Activated CD8-positive, alpha-beta T cell treated with anti-CD3 and anti-CD28 coated beads, Interleukin-2, amount 10 ng/mL, durations not matched to agents 7 days and 5 days (primary cell): ENCODE measurements at places on chromosomes 1 and 21. TPM values are rescaled to one million over a fixed set of nuclear protein-coding genes. Genes with fewer than 3 reads are reported as not detected.
A peak's percentile ranks its signal among the peaks of the same experiment; 100 is the strongest.

Gene KCNK1
- not detected for total RNA-seq

Gene PGBD2
- 6.3 TPM for total RNA-seq

Gene OR10Z1
- total RNA-seq, result not detected

DNA sequence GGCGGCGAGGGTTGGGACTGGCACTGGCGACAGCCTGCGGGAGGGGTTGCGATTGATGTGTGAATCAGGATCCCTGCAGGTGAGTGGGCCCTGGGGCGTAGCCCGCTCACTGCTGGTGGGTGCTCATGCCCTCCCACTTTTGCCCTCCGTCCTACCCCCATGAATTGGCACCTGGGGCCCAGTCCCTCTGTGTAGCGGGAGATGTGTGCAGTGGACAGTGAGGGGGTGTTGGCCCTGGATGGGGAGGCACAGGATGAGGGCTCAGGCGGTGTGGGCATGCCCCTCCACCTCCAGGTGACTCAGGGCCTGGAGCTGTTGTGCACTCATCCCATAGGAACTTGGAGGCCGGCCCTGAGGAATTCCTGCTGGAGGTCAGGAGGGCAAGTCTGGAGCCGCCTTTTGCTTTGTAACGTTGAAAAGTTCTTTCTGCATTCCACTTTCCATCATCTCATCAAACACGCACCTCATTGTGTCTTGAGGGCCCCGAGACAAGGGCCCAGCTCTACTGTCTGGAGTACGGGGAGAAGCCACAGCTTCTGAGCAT, 3.0 kb downstream of the PEAR1 start:
- no peak for DNase-seq

GRCh38 chr1:176932114-176933104, 232.1 kb downstream of the ASTN1 start:
- DNase-seq, result no peak

DNA sequence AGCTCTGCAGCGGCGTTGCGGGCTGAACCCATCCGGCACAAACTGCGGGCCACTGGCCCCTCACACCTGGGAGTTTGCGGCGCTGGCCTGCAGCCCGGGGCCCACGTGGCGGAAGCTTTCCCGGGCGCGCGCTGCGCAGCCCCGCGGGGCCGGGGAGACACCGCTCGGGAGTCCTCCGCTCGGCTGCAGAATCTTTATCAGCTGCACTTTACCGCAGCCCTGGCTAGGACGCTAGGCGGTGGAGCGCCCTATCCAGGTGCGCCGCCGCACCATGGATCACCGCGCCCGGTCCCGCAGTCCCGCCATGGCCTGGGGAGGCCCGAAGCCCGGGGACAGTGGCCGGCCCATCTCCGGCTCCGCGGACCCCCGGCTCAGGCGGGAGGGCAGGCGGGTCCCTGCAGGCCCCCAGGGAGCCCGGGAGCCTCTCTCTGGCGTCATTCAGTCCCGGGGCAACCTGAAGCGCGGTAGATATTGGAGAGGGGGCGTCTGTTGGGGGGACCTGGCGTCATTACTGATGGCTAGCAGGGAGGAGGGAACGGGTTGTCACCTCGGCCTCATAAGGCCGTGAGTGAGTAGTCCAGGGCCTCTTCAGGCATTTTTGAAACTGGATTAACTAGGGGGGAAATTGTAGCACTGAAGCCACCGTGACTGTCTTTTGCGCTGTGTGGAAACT, 5.7 kb upstream of the OLIG2 start:
- DNase-seq, result no peak

DNA sequence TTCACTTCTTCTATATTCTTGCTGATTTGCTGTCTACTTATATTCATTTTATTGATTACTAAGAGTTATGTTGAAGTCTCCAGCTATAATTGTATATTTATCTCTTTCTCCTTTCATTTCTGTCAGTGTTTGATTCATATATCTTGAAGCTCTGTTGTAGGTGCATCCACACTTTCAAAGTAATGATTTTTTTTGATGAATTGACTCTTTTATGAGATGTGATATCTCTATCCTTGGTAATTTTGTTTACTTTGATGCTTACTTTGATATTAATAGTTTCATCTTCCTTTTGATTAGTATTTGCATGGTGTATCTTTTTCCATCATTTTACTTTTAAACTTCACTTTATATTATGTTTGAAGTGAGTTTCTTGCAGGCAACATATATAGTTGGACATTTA, 110.8 kb downstream of the XPR1 start:
- no peak for DNase-seq

DNA sequence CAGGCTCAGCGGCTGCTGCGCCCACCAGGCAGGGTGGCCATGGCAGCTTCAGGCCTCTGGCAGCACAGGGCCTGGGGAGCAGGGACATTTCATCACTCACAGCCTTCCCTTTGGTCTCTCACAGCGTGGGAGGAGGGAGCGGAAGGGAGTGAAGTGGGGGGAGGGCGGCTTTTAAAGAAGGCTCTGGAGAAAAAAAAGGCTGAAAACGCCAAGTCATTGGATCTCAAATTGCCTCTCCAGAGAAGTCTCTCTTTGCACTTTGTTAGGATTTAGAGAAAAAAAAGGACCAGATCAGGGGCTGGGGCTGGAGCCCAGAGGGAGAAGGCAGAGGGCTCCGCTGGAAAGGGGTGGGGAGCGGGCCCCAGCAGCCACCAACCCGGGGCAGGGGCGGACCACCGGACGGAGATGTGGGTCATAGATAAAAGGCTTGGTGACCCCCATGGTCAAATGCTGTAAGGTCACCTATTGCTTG, 209.9 kb downstream of the GRIK3 start:
- DNase-seq, result no peak

DNA sequence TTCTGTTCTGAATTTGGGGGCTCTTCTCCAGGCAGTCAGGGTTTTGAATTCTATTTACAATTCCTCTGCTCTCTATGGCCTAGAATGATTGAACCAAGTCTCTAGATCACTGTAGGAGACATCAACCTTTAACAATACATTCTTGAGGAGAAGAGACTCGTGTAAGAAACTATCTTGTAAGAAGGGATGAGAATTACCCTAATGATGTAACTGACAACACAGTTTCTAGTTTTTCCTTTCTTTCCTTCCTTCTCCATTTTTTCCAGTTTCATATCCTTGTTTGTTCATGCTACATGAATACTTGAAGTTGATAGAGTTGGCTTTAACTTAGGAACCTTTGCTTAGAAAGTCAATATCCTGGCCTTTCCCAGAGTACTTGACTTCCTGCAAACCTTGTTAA, 1.3 kb upstream of the ATP1A1 start:
- DNase-seq, result no peak

- peak; percentile 54 for DNase-seq
Measured at GRCh38 chr1:108962681-108963051, 618 bp downstream of the CLCC1 start.

- no peak for DNase-seq
Measured at GRCh38 chr1:24327891-24328290, 8.7 kb downstream of the GRHL3 start.
